ENCODE measurements at places on chromosomes 2 and 18.

DNA sequence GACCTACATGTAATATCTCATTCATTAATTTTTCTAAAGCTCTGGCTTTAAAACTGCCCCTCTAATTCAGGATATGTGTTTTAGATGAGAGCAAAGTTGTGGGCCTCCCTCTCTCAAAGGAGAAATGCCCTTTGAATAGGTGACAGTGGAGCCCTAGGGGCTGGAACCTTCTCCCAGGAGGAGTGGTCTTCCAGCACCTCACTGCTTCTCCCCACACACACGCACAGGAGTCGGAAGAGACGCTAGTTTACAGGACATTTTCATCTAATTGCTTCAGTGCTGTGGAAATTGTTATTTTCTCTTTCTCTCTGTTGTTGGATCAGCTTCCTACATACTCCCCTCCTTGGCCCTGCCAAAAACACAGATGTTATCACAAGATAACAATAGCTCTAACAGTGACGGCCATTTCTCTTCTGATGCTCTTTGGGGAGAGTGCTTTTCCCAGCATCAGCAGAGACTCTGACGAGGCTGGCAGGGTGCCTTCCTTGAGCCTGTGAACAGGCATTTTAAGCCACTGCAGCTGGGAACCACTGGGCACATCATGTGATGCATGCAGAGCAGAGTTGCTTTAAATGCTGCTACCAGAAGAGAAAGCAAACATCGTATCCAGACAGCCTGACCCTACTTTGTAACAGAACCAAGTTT lies 209.4 kb upstream of the SP5 start:
- DNase-seq: no peak

DNA sequence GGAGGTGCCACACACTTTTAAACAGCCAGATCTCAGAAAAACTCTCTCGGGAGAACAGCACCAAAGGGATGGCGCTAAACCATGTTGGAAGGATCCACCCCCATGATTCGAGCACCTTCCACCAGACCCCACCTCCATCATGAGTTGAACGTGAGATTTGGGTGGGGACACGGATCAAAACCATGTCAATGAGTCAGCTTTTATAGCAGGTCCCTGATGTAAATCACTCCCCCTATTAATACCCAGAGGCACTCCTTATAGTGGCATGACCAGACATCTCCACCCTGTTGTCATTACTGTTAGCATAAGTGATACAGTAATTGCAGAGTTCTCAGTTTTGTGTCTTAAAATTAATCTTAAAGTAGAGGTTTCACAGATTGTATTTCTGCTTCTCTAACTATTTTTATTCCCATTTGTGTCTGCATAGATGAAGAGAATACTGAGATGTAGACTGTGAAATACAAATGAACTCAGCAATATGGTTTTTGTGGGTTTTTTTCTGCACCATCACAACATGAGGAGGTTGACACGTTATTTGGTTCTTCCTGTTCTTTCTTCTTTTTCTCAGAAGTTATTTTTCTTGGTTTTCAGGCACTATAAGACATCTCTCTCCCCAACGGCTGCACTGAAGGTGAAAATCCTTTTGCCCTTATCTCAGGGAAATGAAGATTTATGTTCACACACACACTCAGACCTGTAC lies 218.2 kb downstream of the ARL4C start:
- no peak for DNase-seq

GRCh38 chr2:36337354-36337753 lies 18.2 kb upstream of the CRIM1 start:
- DNase-seq: no peak

- no peak for DNase-seq
Measured at GRCh38 chr2:199895406-199895805, 15.7 kb upstream of the C2orf69 start.

- no peak for DNase-seq
Measured at GRCh38 chr2:16475986-16476567, 189.6 kb downstream of the CYRIA start.

- no peak for DNase-seq
Measured at GRCh38 chr2:70123051-70123828, 36.0 kb downstream of the PCBP1 start.

- DNase-seq: no peak
Measured at GRCh38 chr2:231117148-231117547, 7.7 kb downstream of the HTR2B start.

DNA sequence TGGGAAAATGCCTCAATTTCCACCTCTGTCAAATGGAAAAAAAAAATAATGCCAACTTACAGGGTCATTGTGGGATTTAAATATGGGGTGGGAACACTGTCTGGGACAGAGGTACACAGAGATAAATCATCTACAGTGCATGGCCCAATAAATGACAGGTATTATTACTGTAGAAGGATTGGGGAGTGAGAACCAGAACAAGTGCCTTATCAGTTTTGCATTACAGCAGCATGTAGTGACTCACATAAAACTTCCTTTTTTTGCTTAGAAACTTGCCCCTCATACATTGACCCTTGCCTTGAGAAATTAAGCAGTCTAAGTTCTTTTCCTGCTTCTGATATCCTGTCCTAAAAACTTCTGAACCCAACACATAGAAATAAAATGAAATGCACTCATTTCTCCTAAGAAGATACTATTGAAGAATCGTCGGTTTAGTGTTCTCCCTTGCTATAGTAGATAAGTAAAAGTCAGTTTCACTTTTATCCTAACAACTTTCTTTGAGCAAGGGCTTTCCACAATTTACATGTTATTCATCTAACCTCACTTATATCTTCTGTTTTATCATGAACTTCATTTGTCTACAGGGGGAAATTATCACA lies 121.0 kb upstream of the HAAO start:
- no peak for DNase-seq

- no peak for DNase-seq
Measured at GRCh38 chr2:15092691-15093090, 460.2 kb downstream of the LRATD1 start.

DNA sequence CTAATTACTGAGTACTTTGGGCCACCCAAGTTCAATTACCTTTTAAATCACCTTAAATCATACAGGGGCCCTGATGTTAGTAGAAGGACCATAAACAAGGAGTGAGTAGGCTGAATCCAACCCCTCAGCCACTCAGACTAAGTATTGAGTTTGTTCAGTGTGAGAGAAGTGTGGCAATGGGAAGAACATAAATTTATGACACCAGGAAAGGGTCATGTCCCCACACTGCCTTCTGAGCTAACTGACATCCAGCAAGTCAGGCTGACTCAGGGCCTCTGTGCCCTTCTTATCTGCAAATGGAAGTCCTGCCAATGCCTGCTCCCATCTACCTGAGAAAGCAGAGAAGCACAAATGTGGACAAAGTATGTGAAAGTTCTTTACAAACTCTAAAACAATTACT lies 12.9 kb downstream of the PLEKHM3 start:
- no peak for DNase-seq

GRCh38 chr18:58321986-58322385 lies 278.0 kb downstream of the NEDD4L start:
- no peak for DNase-seq

DNA sequence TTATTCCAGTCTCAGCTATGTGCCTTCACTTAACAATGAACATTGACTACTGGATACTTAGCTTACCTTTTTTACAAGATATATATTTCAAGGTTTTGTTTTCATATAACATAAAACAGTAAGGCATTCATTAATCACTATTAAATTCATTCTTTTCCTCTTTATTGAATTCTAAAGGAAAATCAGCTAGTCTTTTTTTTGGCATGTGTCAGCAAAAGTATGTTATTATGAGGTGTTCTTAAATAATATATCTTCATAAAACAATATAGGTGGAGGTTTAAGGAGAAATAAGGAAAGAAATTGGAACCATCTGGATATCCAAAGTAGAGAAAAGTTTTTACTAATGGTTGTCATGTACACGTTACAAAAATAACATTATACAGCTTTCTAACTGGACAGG lies 472.6 kb downstream of the ARHGAP15 start:
- DNase-seq: no peak

DNA sequence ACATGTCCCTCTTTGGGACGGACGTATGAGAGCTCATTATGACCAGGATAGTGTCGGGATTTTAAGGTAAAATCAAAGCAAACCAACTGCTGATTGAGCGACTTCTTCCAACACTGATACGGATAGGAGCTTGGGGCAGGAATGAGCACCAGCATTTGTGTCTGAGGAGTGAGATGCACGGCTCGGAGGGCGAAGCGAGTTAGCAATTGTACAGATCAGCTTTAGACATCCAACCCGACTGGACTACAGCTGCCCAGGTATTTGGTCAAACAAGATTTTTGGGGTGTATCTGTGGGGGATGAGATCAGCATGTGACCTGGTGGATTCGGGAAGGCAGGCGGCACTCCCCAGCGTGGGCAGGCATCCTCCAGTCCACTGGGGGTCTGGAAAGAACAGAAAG lies 76.1 kb downstream of the NDUFA10 start:
- no peak for DNase-seq

GRCh38 chr2:160257041-160257742 lies 57.1 kb upstream of the ITGB6 start:
- no peak for DNase-seq

DNA sequence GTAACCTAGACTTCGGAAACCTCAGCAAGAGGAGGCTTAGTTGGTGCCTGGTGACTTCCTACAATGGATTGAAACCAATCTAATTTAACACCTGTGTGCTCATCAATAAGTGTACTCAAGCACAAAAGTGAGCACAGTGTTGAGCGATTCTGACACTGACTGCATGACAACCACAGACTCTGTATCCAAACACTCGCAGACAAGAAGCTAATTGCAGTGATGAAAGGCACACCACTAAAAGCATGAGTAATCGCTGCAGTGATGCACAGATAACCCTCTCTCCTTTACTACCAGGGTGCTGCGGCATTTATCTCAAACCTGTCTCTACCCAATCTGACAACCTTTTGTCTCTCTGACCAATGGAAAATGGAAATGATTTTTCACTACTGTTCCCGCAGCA lies 168.1 kb downstream of the AFF3 start:
- no peak for DNase-seq

- DNase-seq: no peak
Measured at GRCh38 chr2:11483806-11484617, 18.1 kb upstream of the E2F6 start.

- DNase-seq: no peak
Measured at GRCh38 chr2:28695245-28695647, 56.4 kb upstream of the PPP1CB start.

DNA sequence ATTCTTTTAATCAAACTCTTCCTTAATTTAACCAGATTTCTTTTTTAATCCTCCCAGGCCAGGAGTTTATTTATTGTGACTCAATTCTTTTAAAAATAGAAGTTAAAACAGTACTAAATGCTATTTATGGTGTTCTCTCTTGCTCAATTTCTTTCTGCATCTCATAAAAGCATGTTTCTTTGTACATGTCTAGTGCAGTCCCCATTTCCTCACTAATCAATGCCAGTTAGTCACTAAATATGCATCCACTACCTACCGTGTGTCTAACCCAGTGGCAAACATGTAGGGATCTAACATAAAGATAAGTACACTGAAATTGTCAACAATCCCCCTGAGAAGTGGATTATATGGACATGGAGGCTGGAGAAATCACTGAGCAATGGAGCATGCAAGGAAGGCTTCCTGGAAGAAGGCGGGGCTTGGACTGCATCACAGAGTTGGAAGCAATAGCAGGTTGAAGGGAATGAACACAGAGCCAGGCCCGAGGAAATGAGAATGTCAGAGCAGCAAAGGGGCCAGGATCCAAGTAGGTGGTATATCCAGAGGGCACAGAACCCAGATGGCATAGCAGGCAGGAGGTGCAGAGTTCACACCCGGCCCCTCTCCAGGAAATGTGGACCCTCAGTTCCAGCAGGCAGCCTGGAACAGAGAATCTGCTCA lies 105.3 kb upstream of the FOSL2 start:
- DNase-seq: no peak

DNA sequence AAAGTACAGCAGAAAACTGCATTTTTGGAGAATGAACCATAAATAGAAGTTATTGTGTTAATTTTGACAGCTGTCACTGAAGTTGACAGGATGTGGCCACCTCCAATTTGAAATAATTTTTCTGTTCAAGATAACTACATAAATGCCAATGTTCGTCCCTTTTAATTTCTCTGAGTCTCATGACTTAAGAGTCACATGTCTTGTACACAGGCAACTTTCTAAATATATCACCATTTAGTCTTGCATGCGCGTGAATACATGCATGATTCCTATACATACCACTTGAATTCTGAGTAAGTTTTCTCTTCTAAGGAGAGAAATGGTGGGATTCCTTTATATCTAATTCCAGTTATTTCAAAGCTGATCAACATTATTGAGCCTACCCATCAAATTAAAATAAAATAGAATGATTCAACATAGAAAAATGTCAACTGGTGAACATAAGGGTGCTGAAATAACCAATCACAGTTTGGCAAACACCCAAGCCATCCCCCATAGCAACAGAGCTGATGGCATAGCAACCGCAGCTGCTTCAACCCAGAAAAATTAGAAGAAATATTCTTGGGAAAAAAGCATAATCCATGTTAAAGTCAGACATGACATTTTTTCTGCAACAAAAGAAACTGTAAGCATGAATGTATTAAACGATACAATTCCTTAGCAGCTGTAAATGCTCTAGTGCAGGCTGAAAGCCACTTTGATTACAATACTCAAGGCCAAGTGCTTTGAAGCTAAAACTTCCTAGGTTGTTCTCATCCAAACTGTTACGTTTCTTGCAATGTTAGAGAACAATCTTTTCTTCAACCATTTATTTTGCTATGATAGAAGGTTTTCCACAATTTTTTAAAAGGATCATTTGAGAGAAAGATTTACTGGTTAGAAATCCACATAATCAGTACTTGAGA lies 282.7 kb downstream of the DLGAP1 start:
- DNase-seq: no peak

DNA sequence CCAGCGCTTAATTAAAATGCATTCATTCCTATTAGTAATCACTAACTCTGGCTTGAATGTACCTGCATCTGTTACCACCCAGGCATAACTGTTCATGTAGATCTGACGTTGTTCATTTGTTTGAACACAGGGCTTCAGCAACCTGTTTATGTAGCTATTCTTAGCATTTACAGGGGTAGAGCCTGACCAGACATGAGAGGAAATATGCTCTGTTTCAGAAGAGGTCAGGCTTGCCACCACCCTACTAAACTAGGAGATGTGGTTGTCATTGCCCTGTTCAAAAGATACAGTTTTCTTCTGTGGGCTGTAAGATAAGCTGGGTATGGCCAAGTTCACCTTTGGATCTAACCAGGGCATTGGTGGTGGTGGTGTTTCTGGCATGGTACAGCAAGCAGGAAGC lies 8.8 kb downstream of the MGAT5 start:
- no peak for DNase-seq

DNA sequence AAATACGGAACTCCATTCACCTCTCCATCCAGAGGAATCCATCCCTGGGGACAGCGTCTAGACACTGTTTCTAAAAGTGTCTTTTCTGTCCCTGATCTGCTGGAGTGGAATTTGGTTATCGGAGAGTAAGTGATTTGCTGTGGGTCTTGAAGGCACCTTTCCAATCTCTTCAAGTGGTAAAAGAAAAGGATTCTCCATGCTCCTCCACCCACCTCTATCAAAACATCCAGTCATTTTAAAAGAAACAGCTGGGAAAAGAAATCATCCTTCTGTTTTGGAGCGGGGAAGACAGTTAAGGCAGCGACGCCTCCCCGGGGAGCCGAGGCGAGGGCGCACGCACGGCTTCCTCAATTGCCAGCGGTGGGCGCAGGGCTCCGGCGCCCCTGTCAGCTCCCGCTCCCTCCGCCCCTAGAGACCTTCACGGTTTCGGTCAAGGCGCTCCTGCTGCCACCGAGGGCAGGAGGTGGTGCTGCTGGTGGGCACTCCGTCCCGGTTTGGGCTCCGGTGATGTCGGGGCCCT lies 547 bp downstream of the SLC35F5 start:
- no peak for DNase-seq

GRCh38 chr2:69046221-69046662 lies 33.3 kb downstream of the ANTXR1 start:
- peak; percentile 81 for DNase-seq

GRCh38 chr2:223865124-223865523 lies 27.7 kb upstream of the AP1S3 start:
- no peak for DNase-seq

All from AG04450 (cell line).